ENCODE measurements at places on chromosomes 5 and 9. TPM values are rescaled to one million over a fixed set of nuclear protein-coding genes. Genes with fewer than 3 reads are reported as not detected.

The SPINK13 gene
- not detected for total RNA-seq

The CANX gene
- total RNA-seq: 1,230 TPM

The HRCT1 gene
- total RNA-seq: 0.51 TPM

The OLFM1 gene
- 2.9 TPM for total RNA-seq

The SPATA31E1 gene
- not detected for total RNA-seq

The PKN3 gene
- total RNA-seq: 1.7 TPM

The IL13 gene
- not detected for total RNA-seq

The FRMD3 gene
- 0.32 TPM for total RNA-seq

The ASPN gene
- not detected for total RNA-seq

The PCDHGA3 gene
- total RNA-seq: 2.1 TPM

The CYLC2 gene
- total RNA-seq: not detected

The C9orf153 gene
- total RNA-seq: 1.1 TPM

The NDUFB6 gene
- total RNA-seq: 44.2 TPM

The CDKN2B-AS1 gene
- total RNA-seq: 6.5 TPM

The SPINK1 gene
- total RNA-seq: 0.59 TPM

The RAI14 gene
- total RNA-seq: 345 TPM

The ZNF354C gene
- total RNA-seq: 8.1 TPM

The GPR151 gene
- not detected for total RNA-seq

The IFNA21 gene
- total RNA-seq: not detected

The TXNDC8 gene
- total RNA-seq: not detected

The CTXN3 gene
- total RNA-seq: not detected

The NTRK2 gene
- under 0.01 TPM for total RNA-seq

The RALGDS gene
- total RNA-seq: 40.5 TPM

The FGFR4 gene
- total RNA-seq: 0.59 TPM

The IL17B gene
- 0.59 TPM for total RNA-seq

The PKD2L2 gene
- not detected for total RNA-seq

The TMC1 gene
- 0.28 TPM for total RNA-seq

The SURF2 gene
- 11.0 TPM for total RNA-seq

The C5orf58 gene
- not detected for total RNA-seq

The SH3PXD2B gene
- total RNA-seq: 51.0 TPM

The SWI5 gene
- 38.0 TPM for total RNA-seq

The MAMDC4 gene
- 4.0 TPM for total RNA-seq

The TLR4 gene
- 0.30 TPM for total RNA-seq

The PCDHGB1 gene
- total RNA-seq: 3.3 TPM

The WNK2 gene
- not detected for total RNA-seq

The RELL2 gene
- 3.9 TPM for total RNA-seq

The ADRB2 gene
- total RNA-seq: 0.18 TPM

The SLC6A19 gene
- not detected for total RNA-seq
